Karpas-422 (cell line): ENCODE measurements at places on chromosomes 2 and 18. TPM values are rescaled to one million over a fixed set of nuclear protein-coding genes. Genes with fewer than 3 reads are reported as not detected.

Gene MC4R
- not detected in 2 replicates for total RNA-seq

GRCh38 chr2:106158871-106159270 is 35.2 kb downstream of the UXS1 start:
- no peak for DNase-seq

Gene FAM168B
- 43.2 and 62.7 TPM in 2 replicates for total RNA-seq

DNA sequence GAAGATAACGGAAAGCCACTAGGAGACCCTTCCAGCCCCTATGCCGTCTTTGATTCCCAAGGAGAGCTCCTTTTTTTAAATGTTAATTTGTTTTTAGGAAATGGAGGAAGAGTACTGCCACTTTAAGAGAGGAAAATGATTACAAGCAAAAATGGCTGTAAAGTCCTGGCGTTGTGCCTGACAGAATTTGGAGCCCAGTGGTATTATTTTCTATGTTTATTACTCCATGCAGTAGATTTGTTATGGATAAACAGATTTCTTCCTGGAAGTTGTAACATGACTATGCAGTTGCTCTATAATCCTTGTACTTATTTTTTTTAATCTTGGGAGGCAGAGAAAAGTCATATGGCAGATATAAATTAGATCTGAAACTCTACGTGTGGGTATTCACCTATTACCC is 141.3 kb downstream of the GBX2 start:
- DNase-seq = no peak

GRCh38 chr18:59232309-59233016 is 12.5 kb downstream of the GRP start:
- DNase-seq = no peak

DNA sequence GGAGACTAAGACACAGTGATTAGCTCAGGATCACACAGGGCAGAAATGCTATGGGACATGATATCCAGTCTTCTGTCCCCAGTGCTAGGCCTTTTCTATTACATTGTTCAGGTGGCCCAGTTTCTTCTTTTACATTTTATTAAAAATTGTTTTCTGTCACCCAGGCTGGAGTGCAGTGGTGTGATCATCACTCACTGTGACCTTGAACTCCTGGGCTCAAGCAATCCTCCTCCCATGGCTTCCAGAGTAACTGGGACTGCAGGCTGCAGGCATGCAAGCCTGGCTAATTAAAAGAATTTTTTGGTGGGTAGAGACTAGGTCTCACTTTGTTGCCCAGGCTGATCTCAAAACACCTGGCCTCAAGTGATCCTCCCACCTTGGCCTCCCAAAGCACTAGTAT is 15.4 kb downstream of the PDK1 start:
- no peak for DNase-seq

DNA sequence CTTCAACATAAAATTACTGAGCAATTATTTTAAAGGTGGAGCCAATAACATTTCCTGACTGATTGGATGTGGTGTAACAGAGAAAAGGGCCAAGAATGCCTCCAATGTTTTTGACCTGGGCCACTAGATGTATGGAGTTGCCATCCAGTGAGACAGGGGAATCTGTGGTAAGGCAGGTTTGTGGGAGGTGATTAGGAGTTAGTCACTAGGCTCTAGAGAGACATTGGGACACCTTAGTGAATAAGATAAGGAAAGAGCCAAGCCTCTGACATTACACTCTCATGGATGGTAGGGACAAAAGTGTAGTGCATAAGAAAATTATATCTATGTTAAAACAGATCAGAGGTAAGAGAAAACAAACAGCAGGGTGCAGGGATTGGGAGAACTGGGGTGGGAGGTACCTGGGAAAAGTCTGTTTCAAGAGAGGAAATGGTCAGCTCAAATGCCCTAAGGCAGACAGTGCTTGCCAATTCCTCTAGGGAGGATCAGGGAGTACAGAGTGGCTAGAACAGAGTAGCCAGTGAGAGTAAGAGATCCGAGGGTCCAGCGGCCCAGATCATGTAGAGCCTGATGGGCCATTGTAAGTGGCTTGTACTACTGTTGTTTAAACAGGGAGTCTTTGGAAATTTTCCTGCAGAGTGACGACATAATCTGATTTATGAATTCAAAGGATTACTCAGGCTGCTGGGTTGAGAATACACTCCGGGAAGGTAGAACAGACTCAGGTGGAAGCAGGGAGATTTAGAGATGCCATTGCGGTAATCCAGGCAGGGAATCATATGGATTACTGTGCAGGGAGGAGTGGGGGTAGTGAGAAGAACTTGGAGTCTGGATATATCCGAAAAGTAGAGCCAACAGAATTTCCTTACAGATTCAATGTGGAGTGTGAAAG is 45.7 kb upstream of the CUL3 start:
- no peak for DNase-seq

GRCh38 chr2:32937602-32938448 is 8.9 kb upstream of the LTBP1 start:
- no peak for DNase-seq

GRCh38 chr18:22169011-22169888 is at the start of gene GATA6:
Gene GATA6, plus strand, starts transcription at chr18:22169589. Its CDS starts 1,556 bp downstream, at chr18:22171145.
- DNase-seq = peak; percentile 44

- DNase-seq = no peak
Observed at GRCh38 chr2:220078439-220078838, 451.0 kb downstream of the SLC4A3 start.

DNA sequence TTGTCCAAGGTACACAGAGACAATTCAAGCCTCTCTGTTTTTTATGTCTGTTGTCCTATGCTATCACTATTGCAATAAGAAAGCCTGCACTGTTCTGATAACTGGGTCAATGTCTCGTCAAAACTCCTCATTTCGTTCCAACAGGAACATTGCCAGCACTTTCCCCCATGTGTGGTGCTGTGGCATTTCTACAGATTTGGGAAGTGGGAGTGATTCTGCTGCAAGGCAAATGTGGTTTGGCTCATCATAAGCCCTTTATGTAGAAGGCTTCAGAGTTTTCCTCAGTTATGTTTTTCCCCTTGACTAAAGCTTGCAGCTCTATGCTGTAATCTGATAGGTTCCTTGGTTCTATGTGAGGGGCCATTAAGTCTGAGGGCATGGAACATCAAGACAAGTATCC is 324.1 kb upstream of the TCF4 start:
- DNase-seq = no peak

DNA sequence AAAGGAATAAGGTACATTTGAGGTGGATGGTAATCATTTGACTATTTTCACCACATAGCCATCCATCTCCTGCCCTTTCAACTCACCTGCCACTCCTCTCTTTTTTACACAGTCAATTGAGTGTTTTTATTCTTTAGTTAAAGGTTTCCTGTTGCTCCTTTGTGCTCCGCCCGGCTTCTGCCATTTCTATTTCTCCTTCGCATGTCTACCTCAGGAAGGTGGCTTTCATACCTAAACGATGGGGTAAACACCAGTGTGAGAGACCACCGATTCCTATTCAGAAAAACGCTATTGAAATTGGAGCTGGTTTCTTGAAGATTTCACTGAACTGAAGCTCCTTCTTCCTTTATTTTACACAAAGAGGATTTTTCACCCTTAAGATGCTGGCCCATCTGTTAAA is 1628.0 kb upstream of the PIK3C3 start:
- DNase-seq = no peak
